ENCODE measurements at places on chromosomes 7 and 10.

DNA sequence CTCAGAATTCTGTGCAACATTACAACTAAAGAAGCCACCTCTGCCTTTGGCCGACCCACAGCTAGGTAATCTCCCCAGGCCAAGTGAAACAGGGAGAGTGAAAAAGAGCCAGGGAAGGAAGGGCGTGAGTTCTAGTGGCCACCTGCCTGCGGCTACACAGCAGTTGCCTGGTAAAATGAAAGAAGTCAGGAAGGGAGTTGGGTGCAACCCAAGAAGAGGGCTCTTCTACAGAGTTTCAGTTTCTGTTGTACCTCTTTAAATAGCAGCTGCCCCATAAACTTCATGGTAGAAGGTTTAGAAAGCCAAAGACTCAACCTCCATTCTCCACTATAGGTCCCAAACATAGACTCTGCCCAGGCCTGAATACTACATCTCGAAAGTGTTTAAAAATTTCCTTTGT, 76.2 kb upstream of the TMEM168 start:
- DNase-seq, result no peak

DNA sequence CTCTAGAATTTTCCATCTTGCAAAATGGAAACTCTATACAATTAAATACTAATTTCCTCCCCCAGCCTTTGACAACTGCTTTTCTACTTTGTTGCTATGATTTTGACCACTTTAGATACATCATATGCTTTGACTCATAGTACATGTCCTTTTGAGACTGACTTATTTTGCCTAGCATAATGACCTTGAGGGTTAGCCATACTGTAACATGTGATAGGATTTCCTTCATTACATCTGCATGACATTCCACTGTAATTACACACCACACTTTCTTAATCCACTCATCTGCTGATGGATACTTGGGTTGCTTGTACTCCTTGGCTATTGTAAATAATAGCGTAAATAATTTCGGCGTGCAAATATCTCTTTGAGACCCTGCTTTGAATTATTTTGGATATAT, 127.7 kb downstream of the JAZF1 start:
- no peak for DNase-seq

DNA sequence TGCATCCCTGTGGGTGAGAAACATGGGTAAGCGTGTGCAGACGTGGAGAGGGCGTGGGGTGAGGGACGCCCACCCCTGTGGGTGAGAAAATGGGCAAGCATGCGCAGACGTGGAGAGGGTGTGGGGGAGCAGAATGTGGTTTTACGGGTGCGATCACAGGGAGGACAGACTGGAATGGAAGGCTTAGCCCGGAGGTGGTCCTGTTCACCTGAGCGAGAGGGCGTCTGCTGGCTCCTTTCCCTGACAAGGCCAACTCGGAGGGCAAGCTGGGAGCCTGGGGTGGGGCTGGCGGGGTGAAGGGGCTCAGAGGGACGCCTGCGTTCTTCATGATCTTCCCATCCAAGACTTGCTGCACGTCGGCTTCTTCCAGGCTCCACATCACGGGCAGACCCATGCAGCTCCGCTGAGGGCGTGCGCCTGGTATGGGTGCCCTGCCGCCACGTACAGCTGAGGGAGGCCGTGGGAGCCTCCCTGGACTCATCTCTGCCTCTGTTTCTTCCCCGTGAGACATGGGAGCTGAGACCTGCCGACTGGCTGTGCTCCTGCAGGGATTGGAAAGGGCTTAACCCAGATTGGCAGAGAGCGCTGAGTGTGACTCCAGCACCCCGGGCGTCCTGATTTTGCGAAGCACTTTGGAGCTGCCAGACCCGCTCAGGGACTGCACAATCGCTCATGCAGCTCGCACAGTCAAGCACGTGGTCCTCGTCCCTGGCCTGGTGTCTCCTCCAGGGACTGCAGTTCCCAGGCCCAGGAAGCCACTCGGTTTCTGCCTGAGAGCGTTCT, 74.3 kb upstream of the SHH start:
- no peak for DNase-seq

DNA sequence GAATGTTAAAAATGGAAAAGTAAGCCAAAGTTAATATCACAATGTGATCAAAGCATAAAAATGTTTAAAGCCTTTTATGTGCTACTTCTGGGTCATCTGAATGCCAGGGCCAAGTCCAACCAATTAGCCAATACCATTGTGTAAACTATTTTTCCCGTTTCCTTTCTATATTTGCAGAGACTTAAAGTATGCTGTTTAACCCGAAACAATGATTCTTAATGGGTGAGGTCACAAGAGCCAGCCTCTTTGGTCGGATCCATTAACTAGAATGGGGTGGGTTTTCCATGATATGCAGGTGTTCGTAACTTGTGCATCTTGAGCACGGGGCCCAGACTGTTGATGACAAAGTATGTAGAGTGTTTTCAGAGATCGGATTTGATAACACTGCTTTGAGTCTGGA, 111.3 kb upstream of the IGFBP3 start:
- DNase-seq, result no peak

DNA sequence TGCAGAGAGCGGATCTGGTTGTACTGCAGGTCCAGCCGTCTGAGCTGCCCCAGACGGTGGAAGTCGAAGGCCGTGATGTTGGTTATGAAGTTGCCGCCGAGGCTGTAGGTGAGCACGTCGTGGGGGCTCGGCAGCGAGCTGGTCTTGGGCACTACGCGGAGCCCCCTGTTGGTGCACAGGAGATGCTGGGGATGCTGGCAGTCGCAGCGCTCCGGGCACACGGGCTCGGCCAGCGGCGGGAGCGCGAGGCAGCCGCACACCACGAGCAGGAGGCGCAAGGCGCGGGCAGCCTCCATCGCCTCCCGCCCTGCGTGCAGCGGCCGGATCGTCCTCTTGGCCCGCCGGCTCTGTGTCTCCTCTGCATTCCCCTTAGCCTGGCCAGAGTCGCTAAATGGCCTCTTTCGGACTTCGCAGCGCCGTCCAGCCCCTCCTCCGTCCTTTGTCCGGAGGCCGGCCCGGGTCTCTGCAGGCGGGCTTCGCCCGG, 337 bp downstream of the TRIL start:
- DNase-seq, result no peak

- no peak for DNase-seq
Observed at GRCh38 chr7:20562461-20562860, 53.0 kb upstream of the ABCB5 start.

DNA sequence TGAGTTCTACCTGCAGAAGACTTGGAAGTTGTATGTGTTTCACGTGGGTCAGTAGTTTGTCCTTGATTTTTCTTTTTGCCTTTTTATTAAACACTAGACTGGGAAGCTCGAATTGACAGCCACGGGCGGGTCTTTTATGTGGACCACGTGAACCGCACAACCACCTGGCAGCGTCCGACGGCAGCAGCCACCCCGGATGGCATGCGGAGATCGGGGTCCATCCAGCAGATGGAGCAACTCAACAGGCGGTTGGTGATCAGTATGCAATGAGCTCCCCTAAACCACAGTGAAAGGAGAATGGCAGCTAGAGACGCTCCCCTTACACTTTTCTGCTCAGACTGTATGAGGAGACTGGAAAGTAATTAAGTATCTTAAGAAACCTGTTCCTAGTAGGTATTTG, 126.7 kb upstream of the STK17A start:
- no peak for DNase-seq

DNA sequence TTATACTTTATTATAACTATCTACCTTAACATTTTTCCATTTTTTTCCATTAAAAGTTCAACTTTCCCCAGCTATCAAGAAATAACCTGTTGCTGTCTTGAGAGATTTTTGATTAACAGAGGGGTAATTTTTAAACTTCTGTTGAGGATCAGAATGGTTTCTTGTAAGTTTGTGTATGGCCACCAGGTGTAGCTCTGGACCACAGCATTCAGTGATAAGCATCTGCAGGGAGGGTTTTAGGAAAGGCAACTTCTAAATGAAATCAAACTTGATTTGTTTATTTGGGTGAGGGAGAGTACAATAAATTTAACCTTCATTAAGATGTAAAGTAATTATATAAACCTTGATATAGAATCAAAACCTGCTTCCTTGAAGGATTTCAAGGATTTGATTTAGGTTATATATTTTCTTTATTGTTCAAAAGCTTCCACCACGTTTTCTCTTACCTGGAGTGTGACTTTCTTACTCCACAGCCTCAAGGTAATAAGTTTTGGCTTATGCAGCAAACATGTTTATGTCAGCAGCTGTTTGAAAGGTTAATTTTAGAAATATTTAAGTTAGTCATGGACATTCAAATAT, 153.3 kb downstream of the STK31 start:
- no peak for DNase-seq

DNA sequence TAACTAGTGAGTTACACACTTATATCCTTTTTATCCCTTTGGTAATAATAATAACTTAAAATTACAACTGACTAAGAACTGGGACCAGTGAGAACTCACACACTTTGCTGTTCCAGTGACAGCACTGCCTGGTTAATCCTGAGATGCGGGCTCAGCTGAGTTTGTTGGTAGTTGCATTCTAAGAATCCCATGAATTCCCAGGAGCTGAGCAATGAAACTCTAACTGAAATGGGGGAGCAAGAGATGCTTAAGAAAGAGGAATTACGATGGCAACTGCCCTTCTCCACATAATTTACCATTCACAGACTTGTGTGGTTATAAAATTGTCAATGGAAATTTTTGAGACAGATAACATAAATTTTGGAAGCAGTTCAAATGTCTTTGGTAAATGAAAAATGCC, 659.4 kb downstream of the MAGI2 start:
- DNase-seq, result peak; percentile 62

GRCh38 chr10:58896229-58896628, 280.2 kb upstream of the PHYHIPL start:
- DNase-seq, result no peak

- DNase-seq, result no peak
Observed at GRCh38 chr7:1692515-1693418, 22.7 kb downstream of the ELFN1 start.

DNA sequence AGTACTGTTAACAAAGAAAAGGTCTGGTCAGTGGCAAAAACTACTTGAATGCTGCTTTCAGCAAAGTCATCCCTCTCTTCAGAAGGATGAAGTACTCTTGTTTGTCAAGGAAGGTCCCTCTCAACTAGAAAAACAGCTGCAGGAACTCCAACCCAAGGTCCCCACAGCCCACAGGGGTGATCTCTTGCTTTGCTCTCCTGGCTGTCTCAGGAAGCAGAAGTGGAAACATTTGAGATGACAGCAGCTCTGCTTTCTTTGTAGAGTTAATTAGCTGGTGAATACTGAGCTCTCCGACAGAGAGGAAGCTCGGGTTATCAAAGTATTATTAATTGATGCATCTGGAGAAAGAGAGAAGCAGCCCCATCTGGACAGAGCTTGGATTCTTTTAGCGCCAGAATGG, 25.4 kb upstream of the LRGUK start:
- DNase-seq, result no peak

DNA sequence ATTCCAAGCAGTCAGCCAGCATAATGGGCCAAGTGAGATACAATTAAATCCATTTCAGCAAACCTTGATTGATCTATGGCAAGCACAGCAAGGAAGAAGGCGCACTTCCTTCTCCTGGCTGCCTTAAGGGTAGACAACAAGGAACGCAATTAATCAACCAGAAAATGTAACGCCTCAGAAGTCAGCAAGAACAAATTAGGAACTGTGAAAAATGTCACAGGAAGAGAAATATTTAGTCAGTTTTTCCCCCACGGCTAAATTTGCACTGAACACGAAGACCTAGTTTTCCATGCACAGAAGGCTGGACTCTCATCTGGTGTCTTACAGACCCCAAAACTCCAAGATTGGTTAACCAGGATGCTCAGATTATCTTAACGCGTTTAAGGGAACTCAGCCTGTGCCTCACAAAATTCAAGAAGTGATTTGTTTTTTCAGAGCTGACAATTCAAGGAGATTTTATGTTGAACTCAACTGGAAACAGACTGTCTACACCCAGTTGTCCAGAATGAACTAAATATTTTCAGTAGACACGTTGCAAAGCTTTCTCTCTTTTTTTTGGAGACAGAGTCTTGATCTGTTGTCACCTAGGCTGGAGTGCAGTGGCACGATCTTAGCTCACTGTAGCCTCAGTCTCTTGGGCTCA, 14.2 kb downstream of the SNX8 start:
- no peak for DNase-seq

DNA sequence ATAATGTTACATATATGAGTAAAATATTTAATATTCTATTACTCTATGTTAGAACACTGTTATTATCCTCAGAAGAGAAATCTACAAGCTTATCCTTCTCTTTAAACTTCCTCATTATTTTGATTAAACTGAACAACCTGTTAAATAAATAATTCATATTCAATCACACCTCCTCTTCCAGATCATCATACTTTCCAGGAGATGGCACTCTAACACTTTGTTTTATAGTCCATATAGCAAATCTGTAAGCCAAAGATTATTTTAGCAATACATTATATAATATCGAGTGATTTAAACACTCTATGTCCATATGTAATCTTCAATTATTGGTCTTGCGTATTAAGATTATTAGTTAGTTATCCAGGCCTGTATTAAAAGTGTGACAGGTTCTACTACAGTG, 694.1 kb downstream of the ANKRD7 start:
- no peak for DNase-seq

GRCh38 chr7:35555386-35555785, 139.5 kb downstream of the HERPUD2 start:
- DNase-seq, result no peak

DNA sequence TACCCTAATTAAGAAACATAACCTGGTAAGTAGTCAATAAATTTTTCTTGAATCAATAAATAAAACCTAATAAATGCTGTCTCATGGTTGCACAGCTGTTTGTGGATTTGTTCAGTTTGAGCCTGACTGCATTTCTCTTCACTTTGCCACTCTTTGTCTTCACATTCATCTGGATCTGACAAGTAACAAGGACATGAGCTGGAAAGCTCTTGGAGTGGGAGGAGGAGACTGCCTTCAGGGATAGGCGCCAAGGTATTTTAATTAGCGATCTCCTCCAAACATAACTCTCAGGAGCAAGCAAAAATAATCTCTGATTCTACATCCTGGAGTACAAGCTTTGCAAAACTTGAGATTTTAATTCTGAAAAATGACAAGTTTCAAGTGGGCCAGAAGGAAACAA, 251.0 kb downstream of the BMPER start:
- DNase-seq, result no peak

Measured in HS-27A (cell line).